Stimulated activated CD8-positive, alpha-beta memory T cell treated with anti-CD3 and anti-CD28 coated beads, Interleukin-12 subunit alpha, Interleukin-12 subunit beta, amount 100 ng/mL, for 4 hours (primary cell): ENCODE measurements at places on chromosomes 5 and 9.

GRCh38 chr5:100855937-100856430 lies 47.1 kb downstream of the ST8SIA4 start:
- DNase-seq = no peak

DNA sequence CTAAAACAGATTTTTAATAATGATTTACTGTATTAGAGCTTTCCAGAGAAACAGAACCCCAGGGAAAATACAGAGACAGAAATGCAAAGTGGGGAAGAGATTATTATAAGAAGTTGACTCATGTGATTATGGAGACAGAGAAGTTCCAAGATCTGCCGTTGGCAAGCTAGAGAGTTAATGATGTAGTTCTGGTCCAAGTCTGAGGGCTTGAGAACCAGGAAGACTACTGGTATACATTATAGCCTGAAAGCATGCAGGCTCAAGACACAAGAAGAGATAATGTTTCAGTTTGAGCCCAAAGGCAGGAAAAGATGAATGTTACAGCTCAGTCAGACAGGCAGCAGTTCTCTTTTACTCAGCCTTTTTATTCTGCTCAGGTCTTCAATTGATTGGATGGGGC lies 98.8 kb upstream of the NFIL3 start:
- DNase-seq = no peak

- DNase-seq = no peak
Observed at GRCh38 chr9:116116393-116116792, 37.2 kb upstream of the PAPPA start.

GRCh38 chr5:148816782-148817181 lies 9.6 kb upstream of the ADRB2 start:
- no peak for DNase-seq

DNA sequence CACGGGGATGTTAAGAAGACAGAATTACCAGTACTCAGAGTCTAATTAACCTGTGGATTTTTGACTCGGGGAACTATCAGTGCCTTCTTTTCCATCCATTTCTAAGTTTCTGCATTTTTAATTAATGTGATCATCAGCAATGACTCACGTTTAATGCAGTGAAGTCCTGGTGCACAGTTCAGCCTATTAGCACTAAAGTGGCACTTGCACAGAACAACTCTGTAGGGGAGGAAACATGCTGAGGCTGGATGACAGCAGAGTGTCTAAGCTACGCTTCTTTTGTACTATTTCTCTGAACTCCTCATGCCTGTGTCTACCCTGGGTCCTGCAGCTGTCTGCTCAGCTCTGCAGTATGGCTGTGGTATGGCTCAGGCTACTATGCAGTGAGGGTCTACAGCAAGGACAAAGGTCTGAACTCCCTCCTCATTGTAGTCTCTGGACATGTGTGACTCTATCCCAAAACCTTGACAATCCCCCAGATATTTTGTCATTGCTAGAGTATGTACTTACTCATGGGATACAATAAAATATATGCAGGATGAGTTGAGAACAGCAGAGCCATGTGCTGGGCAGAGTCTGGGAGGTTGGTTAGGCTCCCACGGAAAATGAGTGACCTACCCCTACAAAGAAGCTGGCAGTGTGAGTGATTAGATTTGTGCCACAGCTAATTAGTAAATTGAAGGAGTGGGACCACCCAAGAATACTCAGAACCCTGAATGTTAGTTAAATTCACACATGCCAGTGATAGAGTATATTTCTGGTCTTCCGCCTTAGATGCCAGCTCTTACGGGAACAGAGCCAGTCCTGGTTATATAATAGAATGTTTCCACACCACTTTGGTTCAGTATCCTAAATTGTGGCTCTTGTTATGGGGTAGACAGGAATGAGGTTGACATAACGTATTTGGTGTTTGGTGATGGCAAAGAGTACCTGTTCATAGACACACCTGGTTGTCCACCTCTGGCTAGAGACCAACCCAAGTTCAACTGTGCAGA lies 148.0 kb downstream of the GHR start:
- no peak for DNase-seq

- no peak for DNase-seq
Observed at GRCh38 chr5:116583862-116584222, 9.2 kb upstream of the SEMA6A start.

- DNase-seq = no peak
Observed at GRCh38 chr5:87423755-87424154, 11.0 kb upstream of the CCNH start.

GRCh38 chr5:59246882-59247281 lies 646.6 kb downstream of the PDE4D start:
- DNase-seq = no peak

DNA sequence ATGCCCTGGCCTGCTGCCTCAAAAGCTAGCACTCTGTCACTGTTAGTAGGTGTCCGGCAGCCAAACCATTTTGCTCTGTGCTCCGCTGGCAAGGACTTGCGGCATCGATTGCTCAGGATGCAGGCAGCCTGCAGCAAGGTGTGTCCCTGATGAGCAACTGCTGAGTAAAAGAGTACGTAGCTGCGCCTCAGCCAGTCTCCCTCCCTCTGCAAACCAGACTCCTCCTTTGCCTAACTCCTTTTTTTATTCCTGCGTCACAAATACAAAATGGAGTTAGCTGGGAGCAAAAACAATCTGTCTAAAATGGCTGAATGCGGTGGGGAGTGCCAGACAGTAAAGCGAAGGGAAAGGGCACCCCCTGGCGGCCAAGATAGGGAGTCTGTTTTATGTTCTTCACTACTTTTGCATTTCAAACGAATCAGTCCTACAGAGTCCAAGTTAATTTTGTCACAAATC lies 61.1 kb downstream of the DIAPH1 start:
- DNase-seq = peak; percentile 42

- no peak for DNase-seq
Observed at GRCh38 chr5:124330595-124331220, 415.7 kb downstream of the ZNF608 start.

GRCh38 chr5:179852993-179853547 lies 5.5 kb downstream of the MRNIP start:
- DNase-seq = no peak

- DNase-seq = no peak
Observed at GRCh38 chr9:74078647-74079046, 418.5 kb upstream of the RORB start.

- no peak for DNase-seq
Observed at GRCh38 chr5:43106290-43106638, 14.4 kb upstream of the ZNF131 start.

DNA sequence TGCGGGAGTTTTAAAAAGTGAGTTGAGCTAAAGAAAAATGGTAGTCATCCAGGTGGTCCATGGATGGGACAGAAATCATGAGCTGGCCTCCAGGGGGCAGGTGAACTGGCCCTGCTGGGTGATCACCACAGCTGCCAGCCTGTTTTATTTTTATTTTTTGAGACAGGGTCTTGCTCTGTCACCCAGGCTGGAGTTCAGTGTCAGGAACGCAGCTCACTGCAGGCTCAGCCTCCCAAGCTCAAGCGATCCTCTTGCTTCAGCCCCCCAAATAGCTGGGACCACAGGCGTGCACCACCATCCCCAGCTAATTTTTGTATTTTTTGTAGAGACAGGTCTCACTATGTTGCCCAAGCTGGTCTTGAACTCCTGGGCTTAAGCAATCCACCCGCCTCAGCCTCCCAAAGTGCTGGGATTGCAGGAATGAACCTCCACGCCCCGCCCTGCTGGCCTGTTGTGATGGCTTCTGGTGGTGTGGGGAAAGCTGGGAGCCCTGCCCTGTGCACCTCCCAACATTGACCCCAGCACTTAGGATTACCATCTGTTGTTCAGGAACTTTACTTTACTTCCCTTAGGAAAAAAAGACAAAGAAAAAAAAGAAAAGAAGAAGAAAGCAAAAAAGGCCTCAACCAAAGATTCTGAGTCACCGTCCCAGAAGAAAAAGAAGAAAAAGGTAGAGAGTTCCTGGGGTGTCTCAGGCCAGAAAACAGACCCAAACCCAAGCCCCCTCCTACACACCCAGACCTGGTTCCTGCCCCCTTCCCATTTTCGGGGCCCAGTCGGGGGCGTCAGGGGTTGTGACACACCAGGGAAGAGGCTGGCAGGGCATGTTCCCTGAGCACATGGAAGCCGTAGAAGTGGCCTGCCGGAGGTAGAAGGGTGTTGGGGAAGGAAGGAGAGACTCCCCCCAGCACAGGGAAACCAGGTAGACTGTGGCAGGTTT lies 14.7 kb downstream of the CD74 start:
- DNase-seq = no peak

DNA sequence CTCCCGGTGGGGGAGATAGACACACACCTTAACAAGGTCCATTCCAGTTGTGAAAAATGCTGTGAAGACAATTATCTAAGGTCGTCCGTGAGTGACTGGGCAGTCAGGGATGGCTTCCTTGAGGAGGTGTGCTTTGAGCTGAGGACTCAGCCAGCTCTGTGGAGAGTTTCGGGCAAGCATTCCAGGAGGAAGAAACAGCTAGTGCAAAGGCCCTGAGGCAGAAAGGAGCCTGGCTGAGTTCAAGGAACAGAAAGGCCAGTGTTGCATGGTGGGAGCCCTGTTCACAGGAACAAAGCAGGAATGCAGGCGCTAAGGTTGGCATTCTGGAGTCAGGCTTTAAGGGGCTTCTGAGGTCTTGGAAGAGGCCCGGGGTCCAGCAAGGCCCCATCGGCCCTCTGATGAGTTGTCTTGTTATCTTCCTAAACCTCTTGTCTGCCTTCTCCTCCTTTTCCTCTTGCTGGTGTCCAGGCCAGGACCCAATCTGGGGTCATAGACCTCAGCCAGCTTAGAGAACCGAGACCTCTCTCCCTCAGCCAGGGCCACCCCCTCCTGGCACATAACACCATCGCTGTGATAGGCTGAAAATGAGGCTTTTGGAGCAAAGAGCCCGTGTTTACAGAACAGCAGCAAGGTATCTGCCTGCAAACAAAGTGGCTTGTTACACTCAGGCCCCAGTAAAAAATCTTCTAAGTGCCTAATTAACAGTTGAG lies 270.2 kb upstream of the MVB12B start:
- no peak for DNase-seq
